Thyroid gland (tissue), 4 donors: ENCODE measurements at places on chromosomes 1 and 21.

GRCh38 chr1:13456904-13457532 lies 46.8 kb downstream of the PRAMEF20 start:
- no peak for DNase-seq

DNA sequence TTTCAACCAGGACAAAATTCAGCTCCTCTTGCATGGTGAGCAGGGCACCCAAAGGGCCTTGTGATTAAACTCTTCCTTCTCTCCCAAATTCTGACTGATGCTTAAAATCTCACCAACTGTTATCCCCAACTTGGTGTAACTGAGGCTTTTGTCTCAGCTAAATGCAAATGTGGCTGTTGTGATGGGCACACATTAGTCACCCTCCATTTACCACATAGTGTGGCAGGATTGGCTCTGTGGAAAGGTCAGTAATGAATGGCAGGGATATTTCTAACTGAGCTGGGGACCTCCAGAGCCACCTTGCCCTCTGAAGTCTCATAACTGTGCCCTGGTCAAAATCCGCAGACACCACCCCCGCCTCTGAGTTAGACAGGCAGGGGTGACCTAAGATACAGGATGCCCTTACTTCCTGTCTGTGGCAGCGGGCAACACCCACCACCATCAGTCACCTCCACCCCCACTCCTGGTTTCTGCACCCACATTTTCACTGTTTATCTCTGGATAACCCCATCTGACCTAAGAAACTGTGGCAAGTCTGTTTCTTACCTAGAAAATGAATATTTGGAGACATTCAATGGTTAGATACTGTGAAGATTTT lies 25.4 kb upstream of the RGS16 start:
- no peak for DNase-seq

GRCh38 chr21:25515484-25516405 lies 91.5 kb downstream of the MRPL39 start:
- no peak for DNase-seq

DNA sequence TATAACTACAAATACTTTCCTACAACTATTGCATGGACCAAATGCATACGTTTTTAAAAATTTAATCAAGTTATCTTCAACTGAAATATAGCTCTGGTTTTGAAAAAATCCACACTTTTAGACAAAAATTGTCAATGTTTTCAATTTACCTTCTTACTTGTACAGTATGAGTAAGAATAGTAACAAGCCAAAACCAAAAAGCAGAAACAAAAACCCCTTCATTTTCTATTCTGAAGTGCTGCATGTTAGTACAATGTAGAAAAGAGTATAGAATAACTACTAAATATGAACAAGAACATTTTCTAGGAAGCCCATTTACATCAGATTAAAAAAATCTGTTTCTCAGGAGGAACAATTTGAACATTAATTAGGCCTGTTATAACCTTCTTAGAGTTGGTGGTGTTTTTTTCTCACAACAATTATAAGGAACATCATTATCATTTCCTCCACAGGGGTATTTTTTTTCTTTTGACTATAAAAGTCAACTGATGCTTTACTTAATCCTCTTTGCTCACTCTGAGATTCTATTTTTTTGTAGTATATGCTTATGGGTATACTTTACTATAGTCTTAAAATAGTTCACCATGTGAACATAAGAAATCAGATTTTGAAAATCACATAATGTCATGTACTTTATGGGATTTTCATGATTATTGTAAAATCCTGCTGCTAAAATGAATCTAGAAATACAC lies 475.4 kb downstream of the PTBP2 start:
- DNase-seq = no peak

GRCh38 chr1:218811497-218811896 lies 362.2 kb upstream of the LYPLAL1 start:
- no peak for DNase-seq

- DNase-seq = no peak
Observed at GRCh38 chr1:170840371-170840770, 95.0 kb upstream of the MROH9 start.

DNA sequence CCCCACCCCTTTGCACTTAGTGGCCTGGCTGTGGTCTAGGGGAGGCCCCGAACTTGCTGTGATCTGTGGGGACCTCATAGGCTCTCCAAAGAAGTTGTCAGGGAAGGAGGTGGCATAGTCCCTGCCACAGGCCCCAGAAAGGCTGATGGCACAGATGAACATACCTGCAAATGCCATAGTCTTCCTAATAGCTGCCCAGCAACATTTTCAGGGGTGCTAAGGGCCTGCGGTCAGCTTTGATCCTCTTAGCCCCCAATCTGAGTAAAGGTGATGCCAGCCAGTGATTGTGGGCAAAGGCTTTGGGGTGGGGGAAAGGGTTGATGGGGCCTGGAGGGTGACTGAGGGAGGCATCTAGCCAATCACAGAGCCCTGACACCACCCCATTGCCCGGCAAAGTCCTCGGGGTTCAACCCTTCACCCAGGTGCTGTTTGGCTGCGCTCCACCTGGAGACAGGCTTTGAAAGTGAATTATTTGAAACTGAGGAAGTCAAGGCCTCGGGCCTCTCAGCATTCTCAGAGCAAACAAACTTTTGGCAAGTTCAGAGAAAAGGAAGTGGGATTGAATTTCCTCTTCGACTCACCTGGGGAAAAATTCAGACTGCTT lies 35.8 kb downstream of the PAX7 start:
- no peak for DNase-seq

DNA sequence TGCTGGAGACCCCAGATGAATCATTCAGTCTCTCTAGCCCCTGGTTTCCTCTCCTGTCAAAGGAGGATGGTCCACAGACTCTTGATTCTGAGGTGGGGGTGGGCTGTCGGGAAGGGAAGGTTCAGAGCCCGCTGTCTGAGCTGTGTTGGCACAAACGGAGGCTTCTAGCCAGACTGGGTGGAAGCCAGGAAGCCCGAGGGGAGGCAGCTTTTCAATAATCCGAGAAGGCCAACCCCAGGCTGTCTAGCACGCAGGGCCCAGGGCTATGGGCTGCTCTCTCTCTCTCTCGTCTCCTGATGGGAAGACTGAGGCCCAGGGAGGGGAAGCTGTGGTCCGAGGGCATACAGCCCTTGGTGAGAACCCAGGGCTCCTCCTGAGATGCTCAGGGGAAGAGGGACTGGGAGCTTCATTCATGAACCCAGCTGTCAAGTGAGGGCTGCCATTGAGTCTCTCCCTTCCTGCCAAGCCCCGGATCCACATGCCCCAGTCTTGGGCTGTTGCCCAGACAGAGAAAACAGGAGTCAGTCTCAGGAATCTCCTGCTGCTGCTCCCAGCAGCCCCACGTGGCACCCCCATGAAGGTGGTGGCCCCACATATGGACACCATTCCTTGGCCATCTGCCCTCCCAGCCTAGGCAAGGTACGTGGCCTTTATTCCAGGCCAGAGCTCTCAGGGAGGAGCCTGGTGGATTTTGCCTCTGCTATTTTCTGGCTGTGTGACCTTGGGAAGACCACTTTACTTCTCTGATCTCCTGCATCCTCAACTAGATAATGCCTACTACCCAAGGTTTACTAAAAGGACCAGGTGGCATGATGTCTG lies 44.4 kb downstream of the RAP1GAP start:
- DNase-seq = peak; percentile 52

GRCh38 chr21:34528131-34528561 lies 16.1 kb upstream of the KCNE1 start:
- no peak for DNase-seq

DNA sequence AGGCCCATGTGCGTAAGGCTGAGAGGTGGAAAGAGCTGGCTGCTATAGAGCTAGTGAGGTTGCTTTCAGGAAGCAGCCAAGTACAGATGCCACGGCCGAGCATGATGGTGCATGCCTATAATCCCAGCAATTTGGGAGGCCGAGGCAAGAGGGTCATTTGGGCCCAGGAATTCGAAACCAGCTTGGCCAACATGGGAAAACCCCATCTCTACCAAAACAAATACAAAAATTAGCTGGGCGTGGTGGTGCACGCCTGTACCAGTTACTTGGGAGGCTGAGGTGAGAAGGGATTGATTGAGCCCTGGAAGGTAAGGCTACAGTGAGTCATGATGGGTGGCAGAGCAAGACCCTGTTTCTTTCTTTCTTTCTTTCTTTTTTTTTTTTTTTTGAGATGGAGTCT lies 2.7 kb downstream of the CCDC24 start:
- no peak for DNase-seq

DNA sequence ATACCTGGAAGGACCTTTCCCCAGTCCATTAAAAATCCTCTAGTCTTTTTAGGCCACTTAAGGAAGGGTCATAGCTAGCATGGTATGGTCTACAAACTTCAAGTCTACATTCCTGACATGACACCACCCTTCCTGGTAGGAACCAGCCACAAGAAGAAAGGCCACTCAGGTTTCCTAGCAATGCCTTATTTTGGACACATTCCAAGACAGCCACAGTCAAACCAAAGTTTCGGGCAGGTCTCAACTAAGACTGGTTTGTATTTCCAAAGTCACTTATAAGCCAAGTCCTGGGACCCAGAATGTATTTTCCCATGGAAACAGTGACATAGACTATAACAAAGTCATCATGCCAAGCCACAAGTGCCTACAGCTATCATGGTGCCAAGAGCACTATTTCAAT lies 50.6 kb upstream of the SLC44A3 start:
- no peak for DNase-seq

DNA sequence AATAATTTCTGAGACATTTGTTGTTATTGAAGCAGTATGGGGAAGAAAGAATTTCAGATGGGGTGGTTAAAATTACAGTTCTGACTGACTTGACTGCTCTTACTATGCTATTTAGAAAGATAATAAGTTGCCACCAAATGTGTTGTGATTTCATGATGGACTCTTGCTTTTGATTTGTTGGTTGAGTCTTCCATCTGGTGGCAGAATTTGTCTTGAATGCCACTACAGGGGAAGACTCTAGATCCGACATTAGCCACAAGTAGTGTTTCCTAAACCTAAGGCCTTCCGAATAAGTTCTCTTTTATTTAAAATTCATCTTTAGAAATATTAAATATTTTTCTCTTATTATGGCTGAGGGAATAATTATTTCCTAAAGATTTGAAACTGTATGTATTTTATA lies 190.9 kb upstream of the ADGRL4 start:
- no peak for DNase-seq

GRCh38 chr1:26035959-26036755 lies 9.8 kb downstream of the SLC30A2 start:
- peak; percentile 97 for DNase-seq

DNA sequence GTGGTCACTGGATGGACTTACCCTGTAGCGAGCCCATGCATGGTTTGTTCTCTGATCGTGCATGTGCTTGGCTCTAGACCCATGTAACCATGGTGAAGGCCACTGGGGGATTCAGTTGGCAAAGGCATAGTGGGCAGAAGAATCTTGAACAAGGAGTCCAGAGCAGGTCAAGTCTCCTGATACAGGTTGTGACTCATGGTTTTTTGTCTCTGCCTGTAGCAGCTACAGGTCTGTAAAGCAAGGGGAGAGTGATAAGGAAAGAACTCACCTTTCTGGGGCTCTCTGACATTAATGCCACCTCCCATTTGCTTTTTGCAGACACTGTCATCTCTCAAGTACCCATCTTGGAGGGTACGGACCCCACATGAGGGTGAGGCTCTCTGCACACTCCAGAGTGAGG lies 153.4 kb upstream of the CAMK1G start:
- peak; percentile 34 for DNase-seq

- DNase-seq = no peak
Observed at GRCh38 chr1:206713910-206714312, 29.2 kb downstream of the MAPKAPK2 start.

- no peak for DNase-seq
Observed at GRCh38 chr1:201281573-201281972, 1.7 kb upstream of the PKP1 start.

- peak; percentile 88 for DNase-seq
Observed at GRCh38 chr1:12309783-12310742, 80.2 kb downstream of the VPS13D start.

GRCh38 chr1:50930965-50931737 lies 28.9 kb downstream of the FAF1 start:
- DNase-seq = no peak

DNA sequence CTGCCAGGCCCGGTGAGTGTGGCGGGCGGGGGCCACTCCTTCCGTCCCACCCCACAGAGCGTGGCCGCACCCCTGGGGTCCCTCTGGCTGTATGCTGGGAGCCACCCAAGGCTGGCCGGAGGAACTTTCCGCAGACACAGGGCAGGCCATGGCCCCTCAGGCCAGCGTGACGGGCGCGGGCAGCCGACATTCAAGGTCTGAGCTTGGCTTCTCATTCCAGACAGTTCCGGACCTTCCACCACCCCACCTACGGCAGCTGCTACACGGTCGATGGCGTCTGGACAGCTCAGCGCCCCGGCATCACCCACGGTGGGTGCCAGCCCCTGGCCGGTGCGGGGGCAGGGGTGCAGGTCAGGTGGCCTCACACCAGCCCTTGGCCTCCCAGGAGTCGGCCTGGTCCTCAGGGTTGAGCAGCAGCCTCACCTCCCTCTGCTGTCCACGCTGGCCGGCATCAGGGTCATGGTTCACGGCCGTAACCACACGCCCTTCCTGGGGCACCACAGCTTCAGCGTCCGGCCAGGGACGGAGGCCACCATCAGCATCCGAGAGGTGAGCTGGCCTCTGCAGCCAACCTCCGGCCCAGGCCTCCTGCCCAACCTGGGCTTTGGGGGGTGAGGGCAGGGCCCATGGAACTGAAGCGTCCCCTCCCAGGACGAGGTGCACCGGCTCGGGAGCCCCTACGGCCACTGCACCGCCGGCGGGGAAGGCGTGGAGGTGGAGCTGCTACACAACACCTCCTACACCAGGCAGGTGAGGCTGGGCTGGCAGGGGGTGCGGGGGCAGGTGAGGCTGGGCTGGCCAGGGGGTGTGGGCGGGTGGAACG lies 7.3 kb downstream of the SCNN1D start:
- no peak for DNase-seq
